ENCODE measurements at places on chromosomes 4 and X.
A peak's percentile ranks its signal among the peaks of the same experiment; 100 is the strongest.

DNA sequence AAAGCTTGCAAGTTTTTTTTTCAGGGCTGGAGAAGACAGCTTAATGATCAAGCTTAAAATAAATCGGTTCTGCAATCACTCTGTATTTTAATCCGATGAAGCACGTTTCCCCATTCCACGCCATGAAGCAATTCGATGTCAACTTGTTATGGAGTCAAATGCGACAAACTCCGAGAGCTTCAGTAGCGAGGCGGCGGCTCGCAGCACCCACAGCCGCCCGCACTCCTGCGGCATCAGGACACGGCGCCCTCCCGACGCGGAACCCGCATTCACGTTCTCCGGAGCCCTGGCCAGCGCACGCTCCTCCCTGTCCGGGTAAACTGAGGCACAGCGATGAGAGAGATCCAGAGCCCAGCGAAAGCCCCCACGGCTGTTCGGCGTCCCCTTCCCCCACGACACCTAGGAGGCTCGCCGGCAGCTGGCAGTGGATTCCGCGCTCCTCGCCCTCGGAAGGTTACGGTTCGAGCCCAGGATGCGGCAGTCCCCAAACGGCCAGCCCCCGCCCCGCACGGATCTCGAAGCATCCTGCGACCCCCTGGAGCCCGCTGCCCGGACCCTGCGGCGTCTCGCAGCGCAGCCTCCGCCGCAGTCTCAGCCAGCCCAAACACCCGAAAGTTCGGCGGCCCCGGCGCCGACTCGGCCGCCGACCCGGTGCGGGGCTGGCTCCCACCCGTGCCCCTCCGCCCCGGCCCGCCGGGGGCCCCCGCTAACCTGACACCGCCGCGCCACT, 507 bp downstream of the MFAP3L start:
- DNase-seq: no peak

DNA sequence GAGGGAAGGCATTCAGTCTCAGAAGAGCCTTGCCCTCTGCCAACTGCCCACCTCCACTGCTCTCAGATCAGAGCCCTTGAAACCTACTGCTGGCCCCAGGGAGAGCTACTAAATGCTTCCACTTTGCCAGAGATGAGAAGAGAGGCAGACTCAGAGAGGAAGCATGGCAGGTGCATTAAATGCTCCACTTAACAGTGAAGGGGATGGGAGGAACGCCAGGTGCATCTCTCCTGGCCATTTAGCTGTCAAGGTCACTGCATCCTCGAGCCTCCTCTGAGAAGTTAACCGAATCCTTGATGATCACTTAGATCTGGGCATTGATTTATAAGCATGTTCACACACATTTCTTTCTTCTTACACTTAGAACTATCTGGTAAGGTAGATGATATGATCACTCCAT, 15.0 kb downstream of the TRPC5 start:
- no peak for DNase-seq

GRCh38 chr4:38145033-38145678, 185.0 kb downstream of the PTTG2 start:
- no peak for DNase-seq

DNA sequence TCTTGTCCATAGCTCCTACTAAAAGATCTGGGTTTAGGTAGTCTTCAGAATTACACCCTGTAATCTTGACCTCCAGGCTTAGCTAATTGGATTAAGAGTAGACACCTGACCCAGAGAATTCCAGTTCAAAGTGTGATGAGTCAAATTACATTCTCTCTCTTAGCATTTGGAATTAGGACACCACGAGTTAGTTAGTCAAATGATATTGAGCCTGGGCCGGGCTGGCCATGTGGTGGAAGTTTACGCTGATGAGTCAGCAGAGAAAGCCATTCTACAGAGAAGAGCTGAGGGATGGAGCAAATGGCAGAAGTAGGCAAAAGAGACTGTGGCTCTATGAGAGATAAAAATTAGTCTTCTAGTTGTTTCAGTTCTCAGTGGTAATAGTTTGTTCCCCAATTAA, 31.1 kb downstream of the CEP44 start:
- no peak for DNase-seq

- no peak for DNase-seq
Observed at GRCh38 chr4:48635980-48636379, 144.1 kb downstream of the FRYL start.

GRCh38 chrX:9494771-9495170, 29.9 kb downstream of the TBL1X start:
- DNase-seq: no peak

GRCh38 chr4:42955746-42956505, 63.4 kb downstream of the GRXCR1 start:
- no peak for DNase-seq

DNA sequence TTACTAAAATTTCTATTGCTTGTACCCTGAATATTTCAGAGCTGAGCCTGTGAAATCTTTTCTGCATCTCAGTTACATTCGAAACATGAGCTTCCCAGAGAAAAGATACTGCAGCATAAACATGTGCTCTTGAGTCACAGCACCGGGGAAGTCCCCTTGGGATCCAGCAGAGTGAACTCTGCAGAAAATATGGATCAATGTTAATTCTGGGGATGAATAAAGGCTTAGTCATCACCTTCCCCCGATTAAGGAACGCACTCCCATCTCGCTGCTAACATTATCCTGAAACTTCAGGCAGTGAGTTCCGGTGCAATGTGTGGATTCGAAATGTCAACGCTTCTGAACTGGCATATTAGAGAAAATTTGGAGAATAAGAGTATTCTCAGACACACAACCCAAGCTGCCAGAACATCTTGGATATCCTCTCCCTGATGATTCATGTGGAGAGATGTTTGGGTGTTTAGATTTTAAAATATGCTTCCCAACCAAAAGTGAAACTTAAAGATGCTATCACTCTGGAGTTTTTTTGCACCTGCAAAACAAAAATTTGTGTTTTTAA, 90.8 kb downstream of the IRF2 start:
- DNase-seq: no peak

- no peak for DNase-seq
Observed at GRCh38 chr4:1022739-1023066, 11.3 kb downstream of the FGFRL1 start.

- DNase-seq: no peak
Observed at GRCh38 chrX:107701493-107702121, 73.3 kb downstream of the PRPS1 start.

DNA sequence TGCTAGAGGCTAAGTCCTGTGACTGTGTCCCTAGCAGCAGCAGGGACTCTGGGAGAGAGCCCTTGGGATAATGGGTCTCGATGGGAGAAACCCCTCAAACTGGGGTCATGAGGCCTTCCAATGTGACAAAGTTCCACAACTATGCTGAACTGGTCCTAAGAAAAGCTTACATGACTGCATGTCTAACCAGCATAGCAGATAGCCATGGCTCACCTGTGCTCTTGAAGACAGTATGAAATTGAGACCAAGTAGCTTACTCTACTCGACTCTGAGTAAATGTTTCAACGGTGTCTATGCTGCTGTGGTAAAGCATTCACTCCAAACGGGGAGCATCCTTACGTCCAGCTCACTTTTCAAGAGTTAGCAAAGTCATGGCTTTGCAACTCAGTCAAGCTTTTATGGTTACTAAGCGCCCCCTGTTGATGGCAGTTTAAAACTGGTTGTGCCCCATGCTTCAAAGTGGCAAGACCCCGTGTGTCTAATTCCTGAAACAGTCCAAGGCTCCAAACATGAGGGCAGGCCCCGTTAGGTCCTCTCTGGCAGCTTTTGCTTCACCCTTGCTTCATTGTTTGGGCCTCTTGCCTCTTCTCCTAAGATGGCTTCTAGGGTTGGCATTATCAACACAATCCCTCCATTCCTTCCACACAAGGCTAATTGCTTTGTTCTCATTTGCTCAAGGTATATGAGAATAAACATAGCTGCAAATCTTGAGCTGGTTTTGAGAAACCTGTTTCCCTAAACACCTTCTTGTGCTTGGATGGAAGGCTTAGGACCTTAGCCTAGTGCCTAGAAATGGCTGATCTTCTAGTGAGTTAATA, 46.6 kb downstream of the CCNG2 start:
- DNase-seq: peak; percentile 21

- no peak for DNase-seq
Observed at GRCh38 chrX:28586286-28586685, 960 bp upstream of the IL1RAPL1 start.

DNA sequence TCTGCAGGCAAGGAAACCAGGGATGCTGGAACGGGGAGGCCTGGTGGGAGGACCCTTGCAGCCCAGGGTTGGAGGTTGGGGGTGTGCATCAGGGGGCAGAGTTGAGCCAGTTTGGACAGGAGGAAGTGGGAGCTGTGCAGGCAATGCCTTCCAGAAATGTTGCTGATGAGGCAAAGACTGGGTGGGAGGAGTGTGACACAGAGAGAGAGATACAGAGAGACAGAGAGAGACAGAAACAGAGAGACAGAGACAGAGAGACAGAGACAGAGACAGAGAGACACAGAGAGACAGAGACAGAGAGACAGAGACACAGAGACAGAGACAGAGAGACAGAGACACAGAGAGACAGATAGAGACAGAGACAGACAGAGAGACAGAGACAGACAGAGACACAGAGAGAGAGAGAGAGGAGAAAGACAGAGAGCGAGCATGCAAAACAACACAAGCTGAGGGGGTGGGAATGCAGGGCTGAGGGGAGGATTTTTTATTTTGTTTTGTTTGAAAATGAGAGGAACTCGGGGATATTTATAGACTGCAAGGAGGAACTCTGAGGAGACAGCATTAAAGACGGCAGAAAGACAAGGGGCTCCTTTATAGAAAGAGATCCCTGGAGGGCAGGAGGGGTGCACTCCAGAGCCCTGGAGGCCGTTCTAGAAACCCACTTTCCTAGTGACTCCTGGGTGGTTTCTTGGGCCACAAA, 1.9 kb upstream of the HAUS3 start:
- no peak for DNase-seq

GRCh38 chr4:143420227-143420626, 83.6 kb downstream of the GAB1 start:
- no peak for DNase-seq

Data from stimulated activated CD4-positive, alpha-beta T cell treated with anti-CD3 and anti-CD28 coated beads, Interleukin-1b, Interleukin-23, amount 100 ng/mL, for 1 hour (primary cell).